ENCODE measurements at places on chromosomes 2 and 18.

- no peak for DNase-seq
Measured at GRCh38 chr2:181072486-181073235, 92.3 kb downstream of the UBE2E3 start.

DNA sequence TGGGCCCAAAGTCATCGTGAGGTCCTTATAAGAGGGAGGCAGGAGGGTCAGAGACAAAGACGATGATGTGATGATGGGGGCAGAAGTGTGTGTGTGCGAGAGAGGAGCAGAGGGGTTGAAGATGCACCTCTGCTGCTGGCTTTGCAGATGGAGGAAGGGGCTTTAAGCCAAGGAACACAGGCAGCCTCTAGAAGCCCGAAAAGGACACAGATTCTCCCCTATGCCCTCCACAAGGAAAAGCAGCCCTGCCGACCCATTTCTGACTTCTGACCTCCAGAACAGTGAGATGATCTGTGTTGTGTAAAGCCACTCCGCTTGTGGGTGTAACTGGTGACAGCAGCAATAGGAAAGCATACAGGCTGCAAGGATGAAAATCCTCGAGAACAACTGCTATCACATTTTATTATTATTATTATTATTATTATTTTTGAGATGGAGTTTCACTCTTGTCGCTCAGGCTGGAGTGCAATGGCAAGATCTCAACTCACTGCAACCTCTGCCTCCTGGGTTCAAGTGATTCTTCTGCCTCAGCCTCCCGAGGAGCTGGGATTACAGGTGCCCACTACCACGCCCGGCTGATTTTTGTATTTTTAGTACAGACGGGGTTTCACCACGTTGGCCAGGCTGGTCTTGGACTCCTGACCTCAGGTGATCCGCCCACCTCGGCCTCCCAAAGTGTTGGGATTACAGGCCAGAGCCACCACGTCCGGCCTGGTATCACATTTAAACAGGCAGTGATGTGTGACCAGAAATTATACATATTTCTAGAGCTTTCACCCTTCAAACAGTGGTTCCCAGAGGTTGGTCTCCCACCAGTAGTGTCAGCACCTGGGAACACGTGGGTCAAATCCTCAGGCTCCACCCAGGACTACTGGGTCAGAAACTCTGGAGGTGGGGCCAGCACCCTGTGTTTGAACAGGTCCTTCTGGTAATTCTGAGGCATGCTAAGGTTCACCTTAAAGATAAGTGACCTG lies 170.5 kb downstream of the TGIF1 start:
- DNase-seq = no peak

DNA sequence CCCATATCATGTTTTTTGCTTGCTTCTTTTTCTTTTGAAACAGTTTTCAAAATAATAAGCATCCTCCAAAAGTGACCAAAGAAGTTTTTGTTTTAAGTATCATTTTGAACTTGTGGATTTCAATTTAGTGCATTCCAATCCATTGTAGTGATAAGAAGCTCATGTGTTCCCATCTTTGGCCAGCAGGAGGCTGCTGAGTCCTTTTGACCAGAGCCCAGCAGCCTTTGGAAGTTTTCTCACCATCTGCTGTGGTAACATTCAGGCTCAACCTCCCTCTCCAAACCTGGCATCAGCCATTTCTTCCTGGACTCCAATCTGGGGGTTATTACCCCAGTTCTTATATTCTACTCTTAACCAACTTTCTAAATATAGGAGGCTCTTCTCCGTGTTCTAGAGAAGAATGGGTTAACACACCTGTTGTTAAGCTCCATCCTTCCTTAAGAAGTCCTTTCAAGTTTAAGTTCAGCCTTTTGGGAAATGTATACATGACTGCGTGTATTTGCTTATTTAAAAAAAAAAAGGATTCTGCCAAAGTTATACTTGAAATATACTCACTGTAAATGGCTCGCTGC lies 39.0 kb upstream of the MAL start:
- DNase-seq = peak; percentile 17

- no peak for DNase-seq
Measured at GRCh38 chr2:1366546-1367134, 46.6 kb upstream of the TPO start.

DNA sequence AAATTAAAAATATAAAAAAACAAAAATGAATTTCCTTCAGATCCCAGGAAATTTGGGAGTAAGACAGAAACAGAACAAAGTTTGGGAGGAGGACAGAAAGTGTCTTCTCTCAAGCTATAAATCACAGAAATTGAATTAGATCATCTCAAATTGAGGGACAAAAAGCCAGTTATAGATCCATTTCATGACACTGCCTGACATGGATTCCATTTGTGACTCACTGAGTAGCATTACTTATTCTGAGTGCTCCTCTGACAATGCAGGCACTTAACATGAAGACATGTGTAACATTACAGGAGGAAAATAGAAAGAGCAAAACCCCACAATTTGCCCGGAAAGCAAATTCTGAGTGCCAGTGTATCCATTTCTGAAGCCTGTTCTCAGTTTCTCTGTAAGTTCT lies 63.9 kb upstream of the CREB1 start:
- no peak for DNase-seq

DNA sequence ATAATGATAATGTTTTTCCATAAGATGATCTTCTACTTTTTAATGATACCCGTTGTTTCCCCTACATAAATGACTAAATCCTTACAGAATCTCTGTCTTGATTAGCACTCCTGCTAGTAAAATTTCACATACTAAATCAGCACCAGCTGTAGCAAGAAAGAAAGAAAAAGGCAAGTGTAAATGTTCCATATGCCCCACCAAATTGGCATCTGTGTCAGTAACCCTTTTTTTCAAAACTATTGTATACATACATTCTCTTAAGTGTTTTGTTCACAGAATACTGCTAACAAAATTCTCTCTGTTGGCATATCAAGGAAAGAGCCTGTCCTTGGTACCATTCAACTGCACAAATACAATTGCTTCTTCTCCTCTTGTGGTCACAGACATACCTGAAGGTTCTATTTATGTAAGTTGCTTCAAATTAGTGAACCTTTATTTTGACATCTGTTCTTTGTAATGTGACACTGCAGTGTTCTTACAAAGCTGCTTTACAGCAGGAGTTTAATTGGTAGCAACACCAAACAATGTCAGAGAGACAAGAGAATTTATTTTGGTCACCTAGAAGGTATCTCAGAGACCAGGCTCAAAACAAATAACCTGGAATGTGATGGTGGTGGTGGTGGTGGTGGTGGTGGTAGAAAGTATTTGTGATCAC lies 641.9 kb downstream of the ZEB2 start:
- DNase-seq = no peak

- no peak for DNase-seq
Measured at GRCh38 chr2:4964001-4964540, 728.1 kb upstream of the SOX11 start.

DNA sequence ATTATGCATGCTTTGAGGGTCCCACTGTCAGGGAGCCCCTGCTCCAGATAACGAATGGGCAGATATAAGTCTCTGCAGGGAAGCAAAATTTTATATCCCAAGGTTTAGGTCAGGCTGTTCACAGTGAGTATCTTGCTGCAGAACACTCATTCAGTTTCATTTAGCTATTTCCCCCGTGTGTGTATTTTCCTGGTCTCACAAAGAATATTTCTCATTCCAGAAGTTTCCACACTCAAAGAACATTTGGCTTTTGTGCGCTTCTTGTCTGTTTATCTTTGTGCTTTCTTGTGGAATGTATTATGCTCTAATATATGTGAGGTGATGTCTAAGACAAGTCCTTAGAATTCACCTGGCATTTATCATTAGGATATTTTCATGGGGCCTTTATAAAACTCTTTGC lies 140.4 kb upstream of the MMADHC start:
- DNase-seq = no peak

- no peak for DNase-seq
Measured at GRCh38 chr2:175626796-175627195, 375.3 kb downstream of the LNPK start.

DNA sequence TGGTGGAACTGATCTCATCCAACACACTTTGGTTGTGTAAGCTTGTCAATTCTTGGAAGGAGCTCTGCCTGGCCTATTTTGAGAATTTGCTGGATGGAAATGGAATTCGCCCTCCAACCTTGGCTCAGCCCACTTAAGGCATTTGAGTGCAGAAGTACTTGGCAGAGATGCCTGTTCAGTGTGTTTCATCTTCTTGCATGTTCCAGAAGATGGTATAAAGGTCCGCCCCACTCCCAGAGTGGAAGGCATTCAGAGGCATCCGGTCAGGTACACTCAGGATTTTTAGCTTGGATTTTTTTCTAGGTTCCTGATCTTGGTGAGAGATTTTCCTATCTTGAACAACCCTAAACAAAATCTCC lies 61.3 kb upstream of the TXNDC2 start:
- DNase-seq = no peak

DNA sequence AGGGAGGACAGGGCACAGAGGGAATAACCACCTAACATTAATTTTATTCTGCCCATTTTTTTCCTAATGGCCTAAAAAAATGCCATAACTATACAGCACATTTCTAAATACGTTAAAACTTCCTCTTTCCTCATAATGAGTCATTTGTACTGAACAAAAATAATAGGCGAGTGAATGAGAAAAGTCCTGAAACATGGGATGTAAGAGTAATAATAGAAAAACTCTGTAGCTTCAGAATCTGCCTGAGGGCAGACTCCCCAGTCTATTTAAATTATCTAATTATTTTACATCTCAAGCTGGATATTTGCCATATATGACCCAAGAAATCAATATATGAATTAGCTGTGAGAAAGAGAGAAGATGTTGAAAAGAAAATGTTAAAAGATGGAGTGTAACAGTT lies 285.1 kb downstream of the TMX3 start:
- no peak for DNase-seq

- no peak for DNase-seq
Measured at GRCh38 chr2:112548980-112549379, 6.7 kb downstream of the POLR1B start.

GRCh38 chr2:240702640-240703011 lies 11.0 kb downstream of the AQP12A start:
- DNase-seq = no peak

DNA sequence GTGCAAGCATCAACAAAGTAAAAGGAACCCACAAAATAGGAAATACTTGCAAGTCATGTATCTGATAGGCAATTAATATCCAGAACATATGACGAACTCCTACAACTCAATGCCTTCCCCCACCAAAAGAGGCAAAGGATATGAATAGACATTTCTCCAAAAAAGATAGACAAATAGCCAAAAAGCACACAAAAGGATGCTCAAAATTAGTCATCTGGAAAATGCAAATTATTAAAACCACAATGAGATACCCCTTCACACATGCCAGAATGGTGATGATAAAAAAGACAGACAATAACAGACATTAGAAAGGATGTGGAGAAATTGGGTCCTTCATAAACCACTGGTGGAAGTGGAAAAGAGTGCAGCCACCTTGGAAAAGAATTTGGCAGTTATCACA lies 76.4 kb downstream of the RIF1 start:
- DNase-seq = no peak

DNA sequence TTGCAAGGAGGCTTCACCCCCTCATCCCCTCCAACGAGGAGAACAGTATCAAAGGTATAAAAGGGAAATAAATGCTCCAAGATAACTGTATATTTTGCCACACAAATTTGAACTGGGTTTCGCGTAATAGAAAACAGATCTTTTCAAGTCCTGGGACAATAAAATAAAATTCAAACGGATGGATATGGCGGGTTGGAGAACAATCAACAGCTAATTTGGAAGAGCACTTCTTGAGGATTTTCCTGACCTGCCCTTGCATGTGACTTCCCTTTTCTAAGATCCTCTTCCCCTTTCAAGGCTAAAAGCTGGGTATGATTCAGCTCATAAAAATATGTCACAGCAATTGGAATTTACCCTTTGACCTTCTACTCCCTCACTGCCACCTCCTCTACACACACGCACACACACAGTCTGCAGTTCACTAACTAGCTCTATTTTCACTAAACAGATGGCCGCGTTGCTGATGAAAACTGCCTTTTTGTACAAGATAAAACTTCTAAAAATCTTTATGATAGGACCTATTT lies 386.9 kb downstream of the FIGN start:
- DNase-seq = no peak

GRCh38 chr2:207796585-207797350 lies 27.1 kb upstream of the FZD5 start:
- no peak for DNase-seq

GRCh38 chr2:158317642-158318041 lies 138.9 kb downstream of the CCDC148 start:
- DNase-seq = no peak

- peak; percentile 44 for DNase-seq
Measured at GRCh38 chr2:130355578-130356431, at the start of gene PTPN18. Gene PTPN18 (plus strand): TSS chr2:130356056. CDS start chr2:130356108, 52 bp downstream.

DNA sequence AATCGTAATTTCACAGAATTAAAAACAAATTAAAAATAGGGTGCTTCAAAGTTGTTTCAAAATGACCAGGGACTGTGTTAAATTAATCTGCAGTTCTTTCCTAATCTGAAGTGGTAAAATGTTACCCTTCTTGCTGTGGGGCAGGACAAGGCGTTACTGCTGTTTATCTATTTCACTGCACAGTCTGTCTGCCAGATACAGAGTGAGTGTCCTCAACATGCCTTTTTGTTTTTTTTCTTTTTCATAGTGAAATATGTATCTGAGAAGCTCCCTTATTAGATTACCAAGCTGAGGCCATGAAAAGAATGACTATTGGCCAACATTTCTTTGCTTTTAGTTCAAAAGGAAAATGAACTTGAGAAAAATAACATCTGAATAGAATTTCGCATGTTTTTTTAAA lies 38.0 kb downstream of the KCTD1 start:
- no peak for DNase-seq

DNA sequence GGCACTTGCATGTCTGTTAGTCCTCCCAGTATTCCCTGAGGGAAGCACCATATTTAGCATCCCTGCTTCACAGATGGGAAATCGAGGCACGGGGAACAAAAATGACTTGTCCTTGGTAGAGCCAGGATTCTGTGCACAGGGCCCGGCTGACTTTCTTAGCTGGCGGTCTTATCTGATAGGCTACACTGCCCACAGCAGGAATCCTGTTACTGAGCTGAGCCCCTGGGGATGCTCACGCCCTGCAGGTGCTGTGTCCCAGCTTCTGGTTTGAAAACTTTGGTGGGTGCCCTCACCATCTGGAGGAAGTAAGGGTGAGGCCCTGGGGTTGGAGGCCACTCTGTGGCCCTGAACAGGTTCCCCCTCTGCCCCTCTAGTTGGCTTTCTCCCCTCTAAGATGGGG lies 68.4 kb upstream of the MCFD2 start:
- no peak for DNase-seq

GRCh38 chr2:54891909-54892308 lies 158.3 kb downstream of the RTN4 start:
- DNase-seq = no peak

GRCh38 chr2:169131587-169132512 lies 62.5 kb downstream of the DHRS9 start:
- peak; percentile 71 for DNase-seq

GRCh38 chr18:61502472-61502871 lies 169.2 kb downstream of the CDH20 start:
- DNase-seq = no peak

- DNase-seq = no peak
Measured at GRCh38 chr2:104690255-104690984, 163.5 kb upstream of the POU3F3 start.

- DNase-seq = peak; percentile 76
Measured at GRCh38 chr2:84946204-84947009, 24.6 kb upstream of the KCMF1 start.

Data from CD4-positive, alpha-beta T cell treated with Interleukin-4 for 4 hours (primary cell).